Activated naive CD8-positive, alpha-beta T cell treated with anti-CD3 and anti-CD28 coated beads, Interleukin-2, amount 10 ng/mL, durations not matched to agents 7 days and 5 days (primary cell): ENCODE measurements at places on chromosomes 2 and 18. TPM values are rescaled to one million over a fixed set of nuclear protein-coding genes. Genes with fewer than 3 reads are reported as not detected.

Gene NYAP2
- total RNA-seq = not detected

Gene FOXD4L1
- 0.47 TPM for total RNA-seq

GRCh38 chr18:6120820-6121279 lies 225.5 kb upstream of the TMEM200C start:
- DNase-seq = no peak

DNA sequence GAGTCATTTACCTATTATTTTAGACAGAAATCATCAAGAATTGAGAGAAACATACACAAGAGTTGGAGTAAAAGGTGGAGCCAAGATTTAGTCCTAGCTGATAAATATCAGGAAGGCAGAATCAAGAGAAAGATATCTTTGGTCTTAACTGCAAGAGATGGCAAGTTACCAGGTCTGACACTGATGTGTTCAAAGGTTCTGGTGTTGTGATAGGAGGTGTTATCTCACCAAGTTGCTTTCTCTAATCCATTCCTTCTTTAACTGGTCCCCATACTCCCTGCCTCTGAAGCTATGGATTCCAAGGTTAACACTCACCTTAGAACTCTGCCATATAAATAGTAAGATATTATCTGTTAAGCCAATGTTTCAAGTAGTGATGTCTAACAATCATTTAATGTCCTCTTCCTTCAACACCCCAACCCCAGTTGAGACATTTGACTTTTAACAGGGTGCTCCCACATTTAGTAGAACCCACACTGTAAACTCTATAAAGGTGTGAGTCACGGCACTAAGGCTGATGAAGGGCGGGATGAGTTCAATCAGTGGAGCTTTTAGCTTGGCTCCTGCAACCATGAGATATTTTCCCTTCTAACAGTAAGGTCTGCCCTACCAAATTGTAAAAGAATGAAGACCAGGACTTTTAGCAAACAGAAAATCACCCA lies 333.7 kb downstream of the RND3 start:
- DNase-seq = no peak
